SK-N-MC (cell line): ENCODE measurements at places on chromosomes 3 and 15.

- DNase-seq: no peak
Measured at GRCh38 chr15:54288049-54288448, 309.8 kb downstream of the UNC13C start.

DNA sequence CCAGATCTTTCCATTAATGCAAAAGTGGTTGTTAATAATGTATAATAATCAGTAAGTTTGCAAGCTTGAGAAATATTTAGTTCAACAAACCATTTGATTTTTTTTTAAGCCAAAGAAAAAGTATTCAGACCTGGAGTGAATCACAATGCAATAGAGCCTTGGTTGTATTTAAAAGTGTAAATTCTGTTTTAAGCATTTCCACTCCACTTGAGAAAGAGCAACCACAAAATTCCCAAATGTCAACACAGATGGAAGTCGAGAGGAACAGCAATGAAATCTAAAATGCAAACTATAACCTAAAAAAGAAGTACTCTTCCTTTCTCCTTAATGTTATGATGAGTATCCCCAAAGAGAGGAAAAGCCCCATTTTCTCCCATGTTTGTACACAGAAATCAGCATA lies 20.2 kb downstream of the GBE1 start:
- no peak for DNase-seq

DNA sequence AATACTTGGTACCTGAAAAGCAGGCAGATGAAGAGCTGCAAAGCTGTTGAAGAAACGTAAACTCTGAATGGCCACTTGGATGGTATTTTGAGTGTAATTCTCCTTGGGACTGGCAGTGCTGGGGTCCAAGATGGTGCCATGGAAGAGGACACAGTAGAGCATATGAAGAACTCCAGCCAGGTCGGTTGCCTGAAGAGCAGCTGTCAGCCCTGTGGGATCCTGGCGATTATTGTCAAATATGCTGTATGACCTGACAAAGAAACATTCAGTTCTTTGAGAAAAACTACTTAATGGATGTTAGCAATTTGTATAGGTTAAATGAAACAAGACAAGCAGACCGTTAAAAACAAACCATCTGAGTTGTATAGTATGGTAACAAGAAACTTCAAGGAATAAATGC lies 44.8 kb downstream of the ISL2 start:
- DNase-seq: no peak

DNA sequence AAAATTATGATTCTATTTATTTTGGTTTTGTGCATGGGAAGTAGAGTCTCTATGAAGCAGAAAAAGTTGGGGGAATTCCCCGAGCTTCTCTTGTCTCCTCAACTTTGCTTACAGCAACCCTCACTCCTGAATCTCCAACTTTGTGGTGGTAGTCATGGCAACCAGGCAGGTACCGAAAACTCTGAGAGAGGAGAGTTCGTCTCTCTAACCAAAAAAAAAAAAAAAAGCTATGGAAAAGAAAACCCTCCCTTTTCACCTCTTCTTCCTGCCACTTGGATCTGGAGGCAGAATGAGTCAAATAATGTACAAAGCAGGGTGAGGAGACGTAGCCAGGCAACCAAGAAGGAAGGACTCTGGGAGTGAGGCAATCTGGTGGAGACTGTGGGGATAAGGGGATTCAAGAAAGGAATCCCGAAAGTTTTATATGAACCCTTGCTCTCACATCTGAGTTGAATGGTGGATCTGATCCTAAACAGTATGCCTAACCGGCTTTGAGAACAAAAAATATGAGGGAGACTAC lies 108.1 kb downstream of the PLOD2 start:
- DNase-seq: no peak

GRCh38 chr3:60391292-60391691 lies 860.0 kb downstream of the FHIT start:
- no peak for DNase-seq
